ENCODE measurements at places on chromosomes 16 and 17.
A peak's percentile ranks its signal among the peaks of the same experiment; 100 is the strongest.

- no peak for DNase-seq
Measured at GRCh38 chr17:34639706-34640425, 60.5 kb downstream of the TMEM132E start.

GRCh38 chr16:30065943-30066760 is 592 bp downstream of the ALDOA start:
- peak; percentile 64 for DNase-seq

DNA sequence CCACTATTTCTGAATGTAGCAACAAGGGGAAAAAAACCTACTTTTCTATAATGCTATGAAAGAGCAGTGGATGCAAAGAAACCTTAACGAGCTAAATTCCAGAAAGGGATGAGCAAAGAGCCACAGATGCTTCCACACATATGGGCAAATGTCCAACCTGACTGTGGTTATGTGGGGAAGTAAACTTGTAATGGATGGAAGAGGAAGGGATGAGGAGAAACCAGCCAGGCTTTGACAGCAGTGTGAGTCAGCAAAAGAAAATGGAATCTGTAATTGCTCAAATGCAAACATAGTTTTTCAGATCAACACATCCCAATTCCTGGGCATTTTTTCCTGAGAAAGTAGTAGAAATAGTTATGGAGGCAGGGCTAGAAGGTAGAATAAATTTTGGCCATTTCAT is 204.8 kb upstream of the CPHXL start:
- DNase-seq: no peak

- no peak for DNase-seq
Measured at GRCh38 chr16:76194616-76195015, 82.6 kb upstream of the CNTNAP4 start.

DNA sequence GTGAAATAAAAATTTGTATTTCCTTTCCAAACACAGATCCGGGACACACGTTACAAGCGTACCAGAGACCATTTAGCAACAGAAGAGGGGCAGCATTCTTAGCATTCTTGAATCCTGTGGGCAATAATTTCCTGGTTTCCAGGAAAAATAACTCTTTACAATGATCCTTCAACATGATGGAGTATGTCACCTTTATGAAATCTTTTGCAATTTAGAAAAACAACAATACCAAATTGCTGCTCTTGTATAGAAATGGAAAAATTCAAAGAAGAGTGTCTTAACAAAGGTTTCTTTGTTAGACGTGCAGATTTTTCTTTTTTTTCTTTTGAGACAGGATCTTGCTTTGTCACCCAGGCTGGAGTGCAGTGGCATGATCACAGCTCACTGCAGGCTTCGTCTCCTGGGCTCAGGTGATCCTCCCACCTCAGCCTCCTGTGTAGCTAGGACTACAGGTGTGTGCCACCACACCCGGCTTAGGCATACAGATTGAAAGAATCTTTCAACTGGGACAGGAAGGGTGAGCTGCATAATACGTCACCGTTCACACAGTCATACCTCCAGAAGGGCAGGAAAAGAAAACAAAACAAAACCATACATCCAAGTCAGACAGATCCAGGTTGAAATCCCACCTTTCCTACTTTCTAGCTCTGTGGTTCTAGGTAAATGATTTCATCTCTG is 10.8 kb upstream of the GCSH start:
- no peak for DNase-seq

DNA sequence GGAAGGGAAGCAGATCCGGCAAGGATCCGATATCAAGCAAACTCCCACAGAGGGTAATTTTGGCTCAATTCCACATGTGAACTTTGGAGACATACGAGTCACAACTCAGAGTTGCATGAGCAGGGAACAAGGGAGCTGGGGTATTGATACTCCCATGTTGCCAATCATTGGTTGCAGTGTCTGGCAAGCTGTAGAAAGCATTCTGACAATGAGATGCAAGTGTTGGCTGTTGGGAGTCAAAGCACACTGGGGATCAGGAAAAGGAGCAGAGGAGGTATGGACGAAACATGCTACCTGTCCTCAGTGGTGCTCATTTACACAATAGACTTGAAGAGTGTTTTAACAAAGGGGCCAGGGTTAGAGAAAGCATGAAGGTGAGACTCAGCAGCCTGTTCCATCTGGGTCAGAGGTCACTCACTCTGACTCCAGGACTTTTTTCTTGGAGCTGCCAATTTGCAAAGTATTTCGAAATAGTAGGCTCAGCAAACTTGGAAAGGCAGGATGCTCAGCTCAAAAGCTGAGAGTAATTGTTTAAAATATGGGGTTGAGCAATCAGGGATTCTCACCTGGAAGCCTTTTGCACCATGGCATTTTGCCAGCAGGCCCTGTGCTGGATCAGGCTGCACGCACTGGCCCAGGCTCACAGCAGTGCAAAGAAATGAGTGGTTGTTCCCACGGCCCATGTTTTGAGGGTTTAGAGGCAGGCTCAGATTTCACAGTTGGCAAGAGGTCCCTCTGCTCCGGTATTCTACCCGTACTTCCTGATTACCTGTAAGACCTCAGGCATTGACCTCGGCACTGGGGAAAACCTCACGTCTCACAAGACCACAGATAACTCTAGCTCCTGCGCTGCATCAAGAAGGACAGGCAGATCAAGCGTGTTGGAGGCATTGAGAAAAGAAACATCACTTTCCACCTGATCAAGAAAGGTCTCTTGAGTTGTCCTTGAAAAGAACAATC is 17.6 kb upstream of the NKD1 start:
- DNase-seq: peak; percentile 24

- DNase-seq: no peak
Measured at GRCh38 chr16:63069047-63069446, 1032.8 kb upstream of the CDH8 start.

- DNase-seq: peak; percentile 83
Measured at GRCh38 chr16:46673320-46674013, 15.5 kb downstream of the VPS35 start.

DNA sequence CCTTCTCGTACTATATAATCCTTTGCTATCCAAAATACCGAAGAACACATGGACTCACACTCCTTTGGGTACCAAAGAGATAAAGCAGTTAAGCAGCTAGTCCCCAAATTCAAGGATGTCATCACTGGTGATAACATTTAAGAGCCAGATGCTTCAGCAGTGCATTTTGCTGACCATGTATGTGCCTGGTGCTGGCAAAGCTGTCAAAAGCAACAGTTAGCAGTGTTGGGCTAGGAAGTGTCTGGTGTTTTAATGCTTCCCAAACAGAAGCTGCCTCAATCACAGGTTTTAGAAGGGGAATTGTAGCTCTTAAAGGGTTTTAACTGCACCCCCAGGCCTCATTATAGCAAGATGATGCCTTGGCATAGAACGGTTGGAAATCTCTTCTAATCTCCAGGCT is 4.7 kb downstream of the FAM117A start:
- no peak for DNase-seq

DNA sequence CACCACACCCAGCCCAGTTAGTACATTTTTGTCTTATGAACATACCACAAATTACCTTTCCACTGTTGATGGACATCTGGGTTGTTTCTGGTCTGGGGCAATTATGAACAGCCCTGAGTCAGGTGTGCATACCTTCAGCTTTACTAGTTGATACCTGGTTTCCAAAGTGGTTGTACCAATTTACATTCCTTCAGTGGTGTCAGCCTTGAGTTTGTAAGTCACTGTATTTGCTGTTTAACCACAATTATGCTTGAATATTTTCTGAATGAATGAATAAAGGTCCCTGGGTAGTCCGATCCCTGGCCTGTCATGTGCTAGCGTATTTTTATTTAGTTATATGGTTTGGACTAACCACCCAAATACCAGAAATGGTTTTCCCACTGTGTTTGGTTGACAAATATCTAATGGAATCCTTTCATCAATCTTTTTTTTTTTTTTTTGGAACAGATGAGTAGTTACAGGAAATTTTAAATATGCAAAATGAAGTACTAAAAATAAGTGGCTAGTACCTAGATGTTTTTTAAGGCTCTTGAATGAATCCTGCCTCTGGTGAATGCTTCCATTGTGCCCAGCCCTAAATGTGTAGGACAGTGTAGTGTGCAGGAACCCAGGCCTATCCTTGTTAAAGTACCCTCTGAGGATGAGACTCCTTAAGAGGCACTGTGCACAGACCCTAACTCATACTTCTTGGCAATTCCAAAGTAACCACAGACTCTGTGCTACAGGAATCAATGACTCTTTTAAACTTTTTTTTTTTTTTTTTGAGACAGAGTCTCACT is 3.7 kb downstream of the DUSP14 start:
- DNase-seq: no peak

- no peak for DNase-seq
Measured at GRCh38 chr16:87492291-87492630, 563 bp downstream of the ZCCHC14 start.
